Activated naive CD8-positive, alpha-beta T cell treated with anti-CD3 and anti-CD28 coated beads, Interleukin-2, amount 50 U/mL, for 24 hours (primary cell): ENCODE measurements at places on chromosomes 2 and 18.

DNA sequence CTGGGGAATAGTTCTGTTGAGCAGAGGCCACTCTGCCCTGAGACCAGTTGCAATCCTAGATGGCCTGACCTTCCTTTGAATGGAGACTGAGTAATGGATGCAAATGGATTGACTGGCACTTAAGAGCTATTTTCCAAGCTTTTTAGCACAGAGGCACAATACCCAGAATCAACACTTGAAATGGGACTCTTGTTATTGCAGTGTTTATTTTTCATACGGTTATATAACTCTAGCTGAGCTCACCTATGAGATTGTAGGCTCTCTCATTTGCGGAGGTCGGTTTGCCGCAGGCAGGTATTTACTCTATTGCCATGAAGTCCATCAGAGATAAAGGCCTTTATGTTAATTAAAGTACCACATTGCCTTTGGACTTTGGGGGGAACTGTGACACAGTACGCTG is 422.3 kb upstream of the CELF4 start:
- no peak overlapping the region for H3K4me3 ChIP-seq
- no peak for DNase-seq
- H3K27ac ChIP-seq = no peak overlapping the region
- H3K36me3 ChIP-seq = no peaks in the 10 kb centered on the region
- H3K4me1 ChIP-seq = no peaks in the 10 kb centered on the region

- no peaks in the 10 kb centered on the region for H3K27me3 ChIP-seq
- H3K4me1 ChIP-seq = peaks cover 54% of the 10 kb centered on the region
- H3K4me3 ChIP-seq = peak overlapping the region; percentile 95
- H3K36me3 ChIP-seq = peaks cover 7% of the 10 kb centered on the region
- peak; percentile 36 for DNase-seq
Observed at GRCh38 chr2:53786352-53786704, 425 bp downstream of the ASB3 start.

GRCh38 chr2:60998628-60999545 is 18.6 kb upstream of the PEX13 start:
- no peak overlapping the region for H3K4me3 ChIP-seq
- no peak for DNase-seq
- H3K27me3 ChIP-seq = no peaks in the 10 kb centered on the region
- peaks cover 2% of the 10 kb centered on the region for H3K4me1 ChIP-seq
- no peaks in the 10 kb centered on the region for H3K36me3 ChIP-seq

DNA sequence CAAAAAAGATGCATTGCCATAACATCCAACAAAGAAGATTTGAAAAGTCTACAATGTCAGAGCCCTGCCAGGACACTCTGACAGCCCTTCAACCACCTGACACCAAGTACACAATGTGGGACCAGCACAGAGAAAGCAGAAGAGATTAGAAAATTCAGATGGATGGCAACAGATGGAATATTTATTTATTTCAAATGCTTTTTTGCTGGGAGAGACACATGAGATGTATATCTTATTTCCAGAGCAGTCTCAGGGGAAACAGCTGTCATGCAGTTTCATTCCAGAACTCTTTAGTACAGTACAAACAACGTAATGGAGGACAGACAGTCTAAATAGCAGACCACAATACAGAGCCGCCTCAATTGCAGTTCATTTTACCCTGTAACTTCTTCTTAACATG is 110.1 kb downstream of the MAIP1 start:
- no peaks in the 10 kb centered on the region for H3K4me1 ChIP-seq
- H3K27me3 ChIP-seq = peaks cover 9% of the 10 kb centered on the region
- no peak overlapping the region for H3K4me3 ChIP-seq
- DNase-seq = no peak
- H3K36me3 ChIP-seq = no peaks in the 10 kb centered on the region

- peaks cover 100% of the 10 kb centered on the region for H3K4me1 ChIP-seq
- peak overlapping the region; percentile 61 for H3K27ac ChIP-seq
- no peaks in the 10 kb centered on the region for H3K27me3 ChIP-seq
- no peaks in the 10 kb centered on the region for H3K36me3 ChIP-seq
- peak overlapping the region; percentile 24 for H3K4me3 ChIP-seq
Observed at GRCh38 chr2:230664844-230665243, 47.8 kb upstream of the CAB39 start.

- no peak overlapping the region for H3K27ac ChIP-seq
- DNase-seq = no peak
- H3K4me3 ChIP-seq = no peak overlapping the region
- H3K4me1 ChIP-seq = no peaks in the 10 kb centered on the region
- H3K36me3 ChIP-seq = no peaks in the 10 kb centered on the region
Observed at GRCh38 chr2:1835581-1836201, 91.4 kb upstream of the PXDN start.

GRCh38 chr18:63318889-63319382 is 633 bp downstream of the BCL2 start:
- peaks cover 51% of the 10 kb centered on the region for H3K4me1 ChIP-seq
- DNase-seq = no peak
- H3K4me3 ChIP-seq = peak overlapping the region; percentile 99
- peak overlapping the region; percentile 97 for H3K27ac ChIP-seq
- H3K27me3 ChIP-seq = no peaks in the 10 kb centered on the region

- H3K4me3 ChIP-seq = no peak overlapping the region
- no peaks in the 10 kb centered on the region for H3K4me1 ChIP-seq
- no peaks in the 10 kb centered on the region for H3K27me3 ChIP-seq
- DNase-seq = no peak
- H3K27ac ChIP-seq = no peak overlapping the region
Observed at GRCh38 chr2:138121666-138122661, 157.7 kb downstream of the HNMT start.

DNA sequence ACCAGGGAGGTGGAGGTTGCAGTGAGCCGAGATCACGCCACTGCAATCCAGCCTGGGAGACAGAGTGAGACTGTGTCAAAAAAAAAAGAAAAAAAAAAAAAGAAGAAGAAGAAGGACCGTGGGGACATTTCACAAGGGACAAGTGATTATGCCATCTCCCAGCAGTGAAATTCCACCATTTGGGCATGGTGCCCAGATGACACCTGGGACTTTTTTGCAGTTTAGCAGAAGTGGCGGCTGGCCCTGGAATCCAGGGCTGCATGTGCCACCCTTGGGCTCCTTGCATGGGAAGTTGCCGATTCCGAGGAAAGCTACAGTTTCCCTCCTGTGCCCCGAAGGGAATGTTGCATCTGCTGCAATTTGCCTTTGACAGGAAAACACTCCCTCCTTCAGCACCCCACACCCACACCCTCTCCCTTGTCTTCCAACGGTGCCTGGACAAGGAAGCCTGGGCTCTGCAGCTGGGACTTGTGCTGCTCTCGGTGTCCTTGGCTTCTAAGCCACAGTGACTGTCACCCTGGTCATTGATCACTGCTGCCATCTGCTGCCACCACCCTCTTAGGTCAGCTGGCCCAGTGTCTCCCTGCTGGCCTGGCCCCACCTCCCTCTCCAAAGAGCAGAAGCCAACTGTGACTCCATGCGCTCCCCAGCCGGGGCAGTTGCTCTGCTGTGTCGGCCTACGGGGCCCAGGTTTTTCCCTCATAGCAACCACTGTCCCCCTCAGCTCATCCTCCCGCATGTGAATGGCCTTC is 56.4 kb upstream of the LRRC30 start:
- no peak overlapping the region for H3K27ac ChIP-seq
- H3K4me1 ChIP-seq = no peaks in the 10 kb centered on the region
- no peak overlapping the region for H3K4me3 ChIP-seq
